ENCODE measurements at places on chromosomes 5 and 9.

GRCh38 chr5:62182802-62183201 lies 123.2 kb upstream of the KIF2A start:
- DNase-seq = no peak

DNA sequence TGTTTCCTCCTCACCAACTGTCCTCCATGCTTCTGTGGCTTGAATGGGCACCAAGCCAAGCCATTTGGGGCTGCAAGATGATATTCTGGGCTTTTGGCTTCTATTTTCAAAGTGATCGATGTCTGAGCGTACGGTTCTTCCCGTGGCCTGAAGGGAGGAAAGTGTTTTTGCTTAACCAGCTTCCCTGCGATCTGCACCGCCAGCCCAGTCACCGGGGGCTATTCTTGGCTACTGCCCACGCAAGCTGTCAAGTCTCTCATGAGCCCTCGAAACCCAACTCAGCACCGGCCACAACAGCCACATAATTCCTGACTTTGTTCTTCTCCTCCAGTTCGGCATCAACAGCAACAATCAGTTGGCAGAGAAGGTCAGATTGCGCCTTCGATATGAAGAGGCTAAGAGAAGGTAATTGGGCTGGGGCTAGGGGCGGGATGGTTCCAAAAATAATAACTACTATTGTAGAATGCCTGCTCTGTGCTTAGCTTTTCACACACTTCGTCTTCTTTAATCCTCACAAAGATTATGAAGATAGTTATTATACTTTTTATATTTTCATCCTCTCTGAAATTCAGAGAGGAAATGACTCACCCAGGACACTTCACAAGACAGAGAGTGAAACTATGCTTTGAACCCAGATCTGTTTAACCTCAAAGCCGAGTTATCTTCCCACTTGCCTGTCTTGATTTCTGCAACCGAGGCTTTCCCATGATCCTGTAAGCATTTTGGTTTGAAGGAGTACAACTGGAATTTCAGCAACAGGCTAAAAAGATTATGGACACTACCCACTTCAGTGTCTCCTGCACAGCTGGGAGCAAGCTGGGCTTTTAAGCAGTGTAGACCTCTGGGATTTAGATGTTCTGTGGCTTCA lies 76.4 kb upstream of the RARS1 start:
- peak; percentile 70 for DNase-seq

GRCh38 chr5:172165465-172165864 lies 22.6 kb downstream of the STK10 start:
- no peak for DNase-seq

- peak; percentile 44 for DNase-seq
These were observed 127.2 kb upstream of the IER5L start for GRCh38 chr9:129305246-129305645.

DNA sequence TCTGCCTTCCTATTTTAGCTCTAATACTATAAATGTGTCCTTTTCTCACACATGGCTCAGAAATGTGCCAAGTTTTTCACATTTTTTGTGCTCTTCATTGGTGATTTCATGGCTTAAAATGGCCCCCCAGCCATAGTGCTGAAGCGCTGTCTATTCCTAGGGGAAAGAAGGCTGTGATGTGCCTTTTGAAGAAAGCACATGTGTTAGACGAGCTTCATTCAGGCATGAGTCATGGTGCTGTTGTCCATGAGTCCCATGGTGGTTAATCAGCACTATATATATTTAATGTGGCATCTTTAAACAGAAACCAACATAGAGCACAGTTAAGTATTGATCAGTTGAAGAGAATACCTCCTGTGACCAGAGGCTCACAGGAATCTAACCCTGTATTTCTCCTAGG lies 55.8 kb downstream of the PDE8B start:
- DNase-seq = no peak

DNA sequence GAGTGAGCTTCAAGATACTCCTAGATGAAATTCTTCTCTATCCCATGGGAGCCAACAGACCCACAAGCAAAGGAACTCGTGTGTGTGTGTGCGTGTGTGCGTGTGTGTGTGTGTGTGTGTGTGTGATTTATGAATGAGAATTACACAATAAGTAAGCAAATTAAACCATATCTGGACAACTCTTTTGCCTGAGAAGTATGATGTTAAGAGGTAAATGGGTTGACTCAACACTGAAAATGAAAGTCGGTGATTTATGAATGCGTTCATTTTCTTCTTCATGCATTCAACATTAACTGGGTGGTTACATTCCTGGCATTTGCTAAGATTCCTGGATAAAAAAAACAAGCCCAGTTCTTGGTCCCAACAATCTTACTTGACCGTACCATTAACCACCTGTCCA lies 171.3 kb upstream of the ZNF462 start:
- no peak for DNase-seq

GRCh38 chr5:10528056-10528816 lies 35.6 kb upstream of the ANKRD33B start:
- no peak for DNase-seq

GRCh38 chr5:34053133-34053532 lies 10.1 kb upstream of the C1QTNF3 start:
- no peak for DNase-seq

- no peak for DNase-seq
These were observed 3.6 kb downstream of the TRIO start for GRCh38 chr5:14146725-14147124.

- no peak for DNase-seq
These were observed 72.4 kb downstream of the CAMK4 start for GRCh38 chr5:111296570-111296969.

- no peak for DNase-seq
These were observed 50.3 kb downstream of the RFX3 start for GRCh38 chr9:3475300-3476020.

DNA sequence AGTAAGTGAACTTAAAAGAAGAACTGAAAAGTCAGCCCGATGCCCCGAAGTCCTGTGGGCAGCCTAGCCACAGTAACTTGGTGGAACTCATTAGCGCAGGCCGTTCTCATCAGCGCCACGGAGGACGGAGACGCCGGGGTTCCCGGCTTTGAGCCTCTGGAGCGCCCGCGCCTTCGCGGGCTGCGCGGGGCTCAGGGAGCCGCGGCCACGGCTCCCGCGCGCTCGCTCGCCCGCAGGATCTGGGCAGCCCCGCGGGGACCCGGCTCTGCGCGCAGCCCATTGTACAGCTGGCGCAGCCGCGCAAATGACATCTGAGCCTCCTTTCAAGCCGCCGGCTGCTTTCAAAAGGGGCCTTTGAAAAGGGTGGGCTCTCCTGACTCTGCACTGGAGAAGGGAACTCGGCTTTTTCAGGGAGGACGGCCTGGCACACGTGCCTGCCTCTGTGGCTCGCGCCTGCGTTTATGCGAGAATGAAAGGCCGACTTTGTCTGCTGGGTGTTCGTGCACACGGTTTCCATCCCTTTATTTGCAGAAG lies 40.7 kb downstream of the TLR4 start:
- no peak for DNase-seq

DNA sequence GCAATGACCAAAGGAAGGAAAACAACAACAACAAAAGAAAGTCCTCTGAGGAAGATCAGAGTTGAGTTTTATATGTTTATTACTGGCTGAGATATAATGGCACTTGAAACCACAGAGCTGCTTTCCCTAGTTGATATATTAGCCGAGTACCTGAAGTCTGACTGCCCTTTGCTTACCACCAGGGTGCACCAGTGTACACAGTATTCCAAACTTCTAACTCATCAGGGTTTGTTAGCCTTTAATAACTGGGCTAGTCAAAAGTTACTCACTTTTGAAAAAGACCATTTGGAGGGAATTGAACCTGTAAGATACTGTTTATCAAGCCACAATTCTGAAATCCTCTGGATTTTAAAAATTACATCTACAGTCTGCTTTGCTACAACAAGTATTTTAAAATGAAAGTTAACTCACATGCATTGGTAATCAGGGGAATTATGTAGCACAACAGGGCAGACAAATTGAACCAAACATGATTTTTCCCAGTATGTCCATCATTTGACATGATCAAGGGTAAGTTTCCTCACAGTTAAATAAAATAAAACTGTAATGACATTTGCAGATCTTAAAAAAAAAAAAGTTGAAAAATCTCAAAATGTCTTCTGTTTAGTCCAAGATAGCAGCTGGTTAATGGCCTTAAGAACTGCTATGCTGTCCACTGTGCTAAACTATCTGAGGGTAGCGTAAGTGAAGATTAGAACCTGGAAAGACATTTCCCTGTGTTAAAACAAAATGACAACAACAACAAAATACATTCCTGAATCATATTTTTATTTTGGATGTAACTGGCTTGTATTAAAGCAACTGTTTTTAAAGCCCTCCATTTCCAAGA lies 57.3 kb upstream of the C6 start:
- DNase-seq = no peak

DNA sequence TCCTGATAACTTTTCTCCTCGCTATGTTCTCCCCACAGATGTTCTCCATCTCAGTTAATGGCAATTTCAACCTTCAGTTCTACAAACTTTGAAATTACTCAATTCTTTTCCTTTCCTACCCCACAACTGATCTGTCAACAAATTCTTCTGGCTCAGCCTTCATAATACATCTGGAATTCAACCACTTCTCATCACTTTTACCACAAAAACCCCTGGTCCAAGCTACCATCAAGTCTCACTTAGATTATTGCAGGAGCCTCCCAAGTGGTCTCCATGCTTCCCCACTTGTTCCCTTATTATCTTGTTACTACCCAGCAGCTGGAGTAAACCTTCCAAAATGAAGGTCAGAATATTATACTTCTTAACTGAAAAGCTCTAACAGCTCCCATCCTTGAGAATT lies 110.1 kb downstream of the FBN2 start:
- no peak for DNase-seq

DNA sequence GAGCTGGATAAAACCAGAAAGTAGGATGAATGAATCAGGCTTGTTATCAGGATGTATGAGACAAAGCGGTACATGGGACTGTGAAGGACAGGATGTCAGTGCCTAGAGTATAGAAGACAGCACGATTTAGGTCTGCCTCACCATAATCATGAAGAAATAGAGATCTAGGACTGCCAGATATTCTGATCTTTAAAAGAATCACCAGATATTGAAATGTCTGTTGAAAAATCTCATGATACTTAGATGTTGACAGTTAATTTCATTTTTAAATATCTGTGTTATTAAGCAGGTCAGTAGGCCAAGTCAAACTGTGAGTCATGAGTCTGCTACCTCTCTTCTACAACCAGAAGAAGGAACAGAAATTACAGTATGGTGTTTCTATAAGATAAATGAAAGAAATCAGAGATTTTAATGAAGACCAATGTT lies 65.0 kb downstream of the ST8SIA4 start:
- DNase-seq = no peak

- peak; percentile 85 for DNase-seq
These were observed 166.8 kb downstream of the ARHGEF28 start for GRCh38 chr5:73792687-73793320.

DNA sequence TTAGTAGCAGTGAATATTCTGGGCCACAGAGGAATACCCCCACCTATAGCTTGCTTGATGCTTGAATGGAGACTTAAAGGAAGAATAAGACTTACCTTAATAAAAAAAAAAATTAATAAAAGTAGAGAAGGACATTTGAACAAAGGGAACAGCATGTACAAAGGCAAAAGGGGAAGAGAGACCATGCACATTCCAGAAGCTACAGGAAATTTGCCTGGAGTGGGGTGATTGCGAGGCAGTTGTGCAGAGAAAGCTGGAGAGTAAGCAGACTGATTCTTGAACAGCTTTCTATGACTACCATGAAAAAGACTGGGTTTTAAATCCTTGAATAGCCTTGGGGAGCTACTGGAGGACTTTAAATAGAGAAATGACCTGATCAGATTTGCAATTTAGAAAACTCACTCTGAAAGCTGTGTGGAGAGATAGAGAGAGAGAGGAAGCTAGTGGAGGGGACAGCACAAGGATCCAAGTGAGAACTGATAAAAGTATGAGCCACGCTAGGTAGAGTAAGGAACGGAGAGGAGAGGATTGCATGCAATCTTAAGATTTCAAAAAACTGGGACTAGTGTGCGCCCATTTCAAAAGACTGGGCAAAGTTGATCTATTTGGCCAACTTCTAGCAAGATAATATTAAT lies 12.5 kb upstream of the SSBP2 start:
- DNase-seq = no peak

DNA sequence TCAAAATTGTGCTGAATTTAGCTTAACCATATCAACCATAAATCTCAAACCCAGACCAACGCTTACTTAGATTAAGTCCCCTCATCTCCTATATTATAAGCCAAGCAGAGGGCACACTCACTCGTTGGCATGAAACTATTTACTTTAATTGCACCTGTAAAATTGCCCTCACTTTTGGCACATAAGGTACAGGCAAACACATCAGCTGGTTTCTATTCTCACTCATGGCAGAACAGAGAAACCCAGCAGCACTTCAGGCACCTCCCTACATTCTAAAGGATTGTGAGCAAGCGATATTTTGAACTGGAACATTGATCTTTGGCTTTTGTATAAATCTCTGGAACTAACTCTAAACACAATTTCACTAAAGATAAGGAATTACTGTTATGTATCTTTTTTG lies 845.6 kb upstream of the CDH6 start:
- DNase-seq = no peak

Measured in activated effector memory CD4-positive, alpha-beta T cell treated with anti-CD3 and anti-CD28 coated beads, Interleukin-2, amount 50 U/mL, for 16 hours (primary cell).